ENCODE measurements at places on chromosomes 11 and 22.

GRCh38 chr11:131665344-131665968 is 295.0 kb downstream of the NTM start:
- DNase-seq, result no peak

- DNase-seq, result peak; percentile 77
These were observed 177.6 kb downstream of the IGLL1 start for GRCh38 chr22:23402275-23403151.

DNA sequence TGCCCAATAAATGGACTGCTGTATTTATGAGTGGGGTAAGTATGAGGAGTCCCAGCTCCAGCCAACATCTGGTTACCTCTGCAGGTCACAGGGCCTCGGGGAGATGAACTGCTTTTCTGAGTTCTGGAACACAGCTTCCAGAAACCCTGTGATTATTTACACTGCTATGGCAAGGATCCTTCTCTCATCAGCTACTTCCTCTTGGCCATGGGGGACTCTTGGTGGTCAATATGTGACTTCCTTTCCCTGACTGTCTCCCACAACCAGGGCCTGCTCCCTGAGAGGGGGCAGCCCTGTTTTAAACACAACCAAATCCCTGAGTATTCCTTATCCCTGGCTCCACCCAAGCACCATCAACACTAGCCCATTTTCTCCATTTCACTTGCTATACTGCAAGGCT is 10.0 kb downstream of the RHOG start:
- no peak for DNase-seq

DNA sequence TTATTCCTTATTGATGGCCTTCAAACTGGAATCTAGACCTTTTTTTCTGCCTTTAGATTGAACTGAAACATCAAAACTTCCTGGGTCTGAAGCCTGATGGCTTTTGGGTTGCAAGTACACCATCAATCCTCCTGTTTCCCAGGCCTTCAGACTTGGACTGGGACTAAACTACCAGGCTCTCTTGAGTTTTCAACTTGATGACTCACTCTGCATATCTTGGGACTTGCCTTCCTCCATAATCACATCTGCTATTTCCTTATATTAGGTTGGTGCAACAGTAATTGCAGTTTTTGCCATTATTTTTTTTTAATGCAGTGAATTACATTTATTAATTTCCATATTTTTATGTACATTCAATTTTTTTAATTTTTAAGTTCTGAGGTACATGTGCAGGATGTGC is 7.0 kb downstream of the OR51B5 start:
- no peak for DNase-seq

DNA sequence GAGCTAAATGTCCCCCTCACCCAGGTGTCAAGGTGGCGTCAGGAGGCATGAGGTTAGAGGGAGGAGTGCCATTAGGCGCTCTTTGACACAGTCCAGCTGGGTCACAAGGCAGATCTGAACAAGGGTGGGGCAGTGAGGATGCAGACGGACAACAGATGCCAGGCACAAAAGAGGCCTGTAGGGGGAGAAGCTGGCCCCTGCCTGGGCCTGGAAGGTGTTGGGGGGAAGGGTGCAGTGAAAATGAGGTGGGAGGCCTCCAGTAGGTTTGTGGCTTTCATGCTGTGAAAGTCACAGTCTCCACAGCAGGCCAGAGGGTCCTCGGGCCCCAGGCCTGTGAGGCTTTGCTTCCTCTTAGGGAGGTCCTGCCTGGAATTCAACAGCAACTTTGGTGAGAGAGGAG is 85.0 kb upstream of the PLET1 start:
- DNase-seq, result no peak

- DNase-seq, result no peak
These were observed 6.8 kb downstream of the GRIK4 start for GRCh38 chr11:120518356-120518755.

GRCh38 chr22:38240734-38241252 is 32.0 kb downstream of the TMEM184B start:
- no peak for DNase-seq

DNA sequence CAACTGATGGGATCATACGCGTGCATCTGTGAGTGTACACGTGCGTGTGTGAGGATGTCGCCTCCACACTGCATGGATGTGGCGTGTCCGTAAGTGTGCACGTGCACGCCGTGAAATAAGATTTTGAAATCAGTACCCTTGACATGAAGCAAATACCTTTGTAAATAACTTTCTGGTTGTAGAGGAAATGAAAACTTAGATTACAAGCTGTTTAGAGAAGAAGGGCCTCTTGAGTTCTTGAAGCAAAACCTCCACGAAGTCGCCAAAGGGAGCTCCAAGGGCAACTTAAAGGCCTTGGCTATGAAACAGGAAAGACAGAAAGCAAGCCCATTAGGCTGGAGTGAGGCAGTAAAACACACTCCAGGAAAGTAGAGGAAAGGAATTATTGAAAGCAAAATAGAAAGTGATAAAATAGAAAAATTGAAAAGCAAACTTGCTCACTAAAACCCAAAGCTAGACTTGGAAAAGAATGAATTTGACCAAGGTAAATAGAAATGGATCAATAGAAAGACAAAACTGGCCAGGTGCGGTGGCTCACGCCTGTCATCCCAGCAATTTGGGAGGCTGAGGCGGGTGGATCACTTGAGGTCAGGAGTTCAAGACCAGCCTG is 29.7 kb upstream of the TOLLIP start:
- DNase-seq, result no peak

GRCh38 chr22:47408409-47408808 is 646.0 kb downstream of the TBC1D22A start:
- no peak for DNase-seq

DNA sequence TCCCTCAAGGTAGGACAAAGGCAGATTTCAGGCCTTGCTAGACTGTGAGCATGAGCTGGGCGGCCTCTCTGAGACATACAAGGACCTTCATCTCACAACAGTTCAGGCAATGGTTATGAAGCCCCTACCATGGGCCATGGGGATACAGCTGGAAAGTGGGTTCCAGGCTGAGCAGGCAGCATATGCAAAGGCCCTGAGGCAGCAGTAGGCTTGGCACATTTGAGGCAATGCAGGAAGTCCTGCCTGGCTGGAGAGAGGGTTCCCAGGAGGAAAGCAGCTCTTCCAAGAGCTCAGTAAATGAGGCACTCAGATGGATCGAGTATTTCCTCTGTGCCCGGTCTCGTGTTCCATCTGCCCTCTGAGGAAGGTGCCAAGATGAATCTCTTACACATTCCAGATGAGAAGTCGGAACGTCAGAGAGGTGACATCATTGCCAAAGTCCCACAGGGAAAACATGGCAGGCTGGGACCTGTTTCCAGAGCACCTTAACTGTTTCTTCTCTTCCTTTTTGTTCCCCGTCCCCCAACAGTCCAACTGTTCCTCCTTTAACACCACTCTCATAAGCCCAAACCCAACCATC is 388.6 kb downstream of the MN1 start:
- no peak for DNase-seq
